ENCODE measurements at places on chromosomes 7 and 10.

DNA sequence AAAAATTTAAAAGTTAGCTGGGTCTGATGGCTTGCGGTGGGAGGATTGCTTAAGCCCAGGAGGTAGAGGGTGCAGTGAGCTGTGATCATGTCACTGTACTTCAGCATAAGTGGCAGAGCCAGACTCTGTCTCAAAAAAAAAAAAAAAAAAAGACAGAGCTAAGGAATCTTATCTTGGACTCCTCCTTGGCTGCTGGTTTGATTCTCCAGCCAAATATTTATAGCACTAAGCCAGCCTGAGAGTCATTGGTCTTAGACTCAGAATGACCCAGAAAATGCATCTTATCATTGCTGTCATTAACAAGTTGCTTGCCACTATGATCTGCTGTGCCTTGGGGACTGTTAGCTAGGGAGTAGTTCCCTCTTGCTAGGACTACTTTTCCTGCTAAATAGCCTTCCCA, 164.7 kb downstream of the GNAT3 start:
- DNase-seq, result no peak

- DNase-seq, result no peak
Measured at GRCh38 chr10:132249226-132249724, 58.5 kb downstream of the STK32C start.

DNA sequence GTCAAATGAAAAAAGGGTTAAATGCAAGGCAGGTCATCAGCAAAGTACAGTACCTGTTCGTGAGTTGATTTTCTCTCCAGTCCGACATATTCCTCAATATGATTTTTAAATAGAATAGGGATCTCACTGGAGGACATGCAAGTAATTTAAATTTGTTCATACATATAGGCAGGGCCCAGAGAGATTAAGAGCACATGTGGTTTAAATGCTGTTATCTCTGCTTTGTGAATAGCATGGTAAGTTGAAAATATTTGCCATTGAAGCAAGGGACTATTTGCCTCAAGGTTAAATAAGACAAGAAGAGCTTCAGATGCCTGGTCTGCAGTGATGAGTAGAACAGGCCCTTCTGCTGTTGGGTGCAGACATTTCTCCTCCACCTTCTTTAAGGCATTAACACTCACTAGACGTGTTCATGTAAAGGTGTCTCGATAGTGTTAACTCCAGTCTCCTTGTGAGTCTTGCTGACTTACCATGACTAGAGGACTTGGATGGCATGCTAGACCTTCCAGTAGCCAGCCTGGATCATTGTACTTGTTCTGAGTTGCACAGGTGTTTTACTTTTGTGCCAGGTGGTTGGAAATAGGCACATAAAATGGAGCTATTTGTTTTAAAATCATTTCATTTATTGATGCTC, 15.6 kb upstream of the AKR1C3 start:
- DNase-seq, result no peak

- no peak for DNase-seq
Measured at GRCh38 chr7:1514407-1514806, 10.2 kb upstream of the INTS1 start.

- no peak for DNase-seq
Measured at GRCh38 chr10:62395892-62396291, 21.7 kb downstream of the ZNF365 start.

DNA sequence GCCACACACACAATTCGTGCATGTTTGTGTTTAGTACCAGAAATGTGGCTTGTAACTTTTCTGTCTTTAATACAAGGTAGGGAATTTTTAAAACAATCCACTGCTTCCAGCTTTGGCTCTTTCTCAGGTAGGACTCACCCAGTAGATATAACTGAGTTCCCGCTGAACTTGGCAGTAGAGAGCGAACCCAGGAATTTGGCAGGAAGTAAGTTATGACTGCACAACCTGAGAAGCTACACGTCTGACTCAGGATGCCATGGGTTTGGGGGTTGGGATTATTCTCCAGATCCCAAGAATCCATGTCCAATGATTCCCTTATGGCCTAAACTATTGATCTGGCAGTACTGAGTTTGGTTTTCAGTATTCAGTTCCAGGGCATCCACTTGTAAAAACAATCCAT, 499.7 kb downstream of the CALN1 start:
- no peak for DNase-seq

GRCh38 chr7:132243463-132243862, 332.8 kb downstream of the PLXNA4 start:
- no peak for DNase-seq

- no peak for DNase-seq
Measured at GRCh38 chr10:49505076-49505475, 33.8 kb downstream of the ERCC6 start.

- no peak for DNase-seq
Measured at GRCh38 chr10:125782616-125783015, 7.0 kb upstream of the MMP21 start.

GRCh38 chr7:44801890-44802289, 5.4 kb downstream of the PPIA start:
- no peak for DNase-seq

- no peak for DNase-seq
Measured at GRCh38 chr10:62812672-62813439, 3.3 kb downstream of the EGR2 start.

- no peak for DNase-seq
Measured at GRCh38 chr7:96784597-96784996, 75.0 kb upstream of the SEM1 start.

DNA sequence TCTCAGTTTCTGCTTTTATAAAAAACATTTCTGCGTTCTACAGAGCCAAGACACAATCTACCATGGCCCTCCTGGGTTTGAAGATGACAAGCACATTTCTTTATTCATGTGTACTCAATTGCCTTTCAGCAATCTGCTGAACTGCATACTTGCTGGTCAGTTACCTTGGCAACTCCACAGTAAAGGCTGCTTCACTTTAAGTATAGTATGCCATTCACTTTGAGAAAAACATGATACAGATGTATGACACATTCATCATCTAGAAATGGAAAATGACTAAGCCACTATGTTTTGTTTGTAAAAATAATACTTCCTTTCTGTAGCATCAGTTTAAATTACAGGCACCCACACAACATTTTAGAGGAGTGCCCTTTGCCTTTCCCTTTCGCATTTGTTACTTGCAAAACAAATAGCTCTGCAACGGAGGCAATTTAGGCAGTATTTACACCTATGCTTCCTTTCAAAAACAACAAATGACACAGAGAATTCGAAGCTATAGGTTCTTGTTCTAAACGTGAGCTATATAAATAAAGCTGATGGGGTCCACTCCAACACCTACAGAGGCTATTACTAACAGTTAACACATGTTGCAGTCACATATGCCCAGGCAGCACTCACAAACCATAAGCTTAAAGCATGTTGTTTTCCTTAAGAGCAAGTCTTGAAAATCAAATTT, 23.5 kb downstream of the SGCE start:
- DNase-seq, result no peak

DNA sequence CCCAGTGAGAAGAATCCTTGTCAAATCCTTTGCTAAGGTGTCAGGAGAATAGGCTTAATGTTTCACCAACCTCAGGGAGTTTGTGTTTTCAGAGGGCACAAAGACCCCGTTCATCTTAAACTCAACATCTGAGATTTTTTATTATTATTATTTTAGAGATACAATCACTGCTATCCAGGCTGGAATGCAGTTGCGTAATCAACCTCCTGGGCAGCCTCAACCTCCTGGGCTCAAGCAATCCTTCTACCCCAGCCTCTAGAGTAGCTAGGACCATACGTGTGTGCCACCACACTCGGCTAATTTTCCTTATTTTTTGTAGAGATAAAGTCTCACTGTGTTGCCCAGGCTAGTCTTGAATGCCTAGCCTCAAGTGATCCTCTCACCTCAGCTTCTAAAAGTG, 599.2 kb downstream of the KCNMA1 start:
- DNase-seq, result no peak

- no peak for DNase-seq
Measured at GRCh38 chr7:138667535-138668228, 33.5 kb downstream of the SVOPL start.

- no peak for DNase-seq
Measured at GRCh38 chr10:90461437-90462155, 396.2 kb downstream of the HTR7 start.

- DNase-seq, result no peak
Measured at GRCh38 chr10:132543916-132544743, 6.5 kb downstream of the INPP5A start.

- DNase-seq, result no peak
Measured at GRCh38 chr10:43166207-43166879, 28.1 kb downstream of the CSGALNACT2 start.

GRCh38 chr10:59229441-59229840, 53.0 kb downstream of the PHYHIPL start:
- DNase-seq, result no peak

GRCh38 chr7:38838725-38839385, 70.1 kb downstream of the VPS41 start:
- DNase-seq, result no peak

- DNase-seq, result no peak
Measured at GRCh38 chr7:4612939-4613841, 68.9 kb upstream of the FOXK1 start.

DNA sequence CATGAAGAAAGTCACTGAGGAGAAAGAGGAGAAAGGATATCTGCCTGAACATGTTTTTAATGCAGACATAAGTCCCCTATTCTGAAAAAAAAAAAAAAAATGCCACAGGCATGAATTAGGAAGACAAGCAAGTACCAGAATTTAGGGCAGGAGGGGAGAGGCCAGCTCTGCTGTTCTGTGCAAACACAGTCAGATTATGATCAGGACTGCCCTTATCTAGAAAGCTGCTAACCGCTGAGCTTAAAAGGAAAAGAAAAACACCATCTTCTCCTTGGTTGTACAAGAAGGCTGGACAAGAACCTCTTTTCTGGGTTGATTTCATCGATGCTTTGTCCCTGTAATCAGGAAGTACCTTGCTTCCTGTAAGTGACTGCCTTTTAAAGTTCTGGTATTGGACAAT, 15.3 kb upstream of the PWWP2B start:
- no peak for DNase-seq

DNA sequence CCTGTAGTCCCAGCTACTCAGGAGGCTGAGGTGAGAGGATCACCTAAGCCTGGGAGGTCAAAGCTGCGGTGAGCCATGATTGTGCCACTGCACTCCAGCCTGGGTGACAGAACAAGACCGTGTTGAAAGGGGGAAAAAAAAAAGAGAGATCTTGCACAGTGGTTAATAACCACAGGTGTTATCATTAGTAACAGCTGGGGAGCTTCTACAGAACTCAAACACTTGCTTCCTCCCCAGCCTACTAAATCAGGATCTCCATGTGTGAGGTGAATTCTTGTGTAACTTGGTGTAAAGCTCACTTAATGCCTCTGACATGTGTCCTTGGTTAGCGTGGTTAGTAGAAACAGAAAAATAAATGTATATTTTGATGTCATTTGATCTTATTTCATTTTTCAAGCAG, 43.9 kb upstream of the BMS1 start:
- DNase-seq, result no peak

DNA sequence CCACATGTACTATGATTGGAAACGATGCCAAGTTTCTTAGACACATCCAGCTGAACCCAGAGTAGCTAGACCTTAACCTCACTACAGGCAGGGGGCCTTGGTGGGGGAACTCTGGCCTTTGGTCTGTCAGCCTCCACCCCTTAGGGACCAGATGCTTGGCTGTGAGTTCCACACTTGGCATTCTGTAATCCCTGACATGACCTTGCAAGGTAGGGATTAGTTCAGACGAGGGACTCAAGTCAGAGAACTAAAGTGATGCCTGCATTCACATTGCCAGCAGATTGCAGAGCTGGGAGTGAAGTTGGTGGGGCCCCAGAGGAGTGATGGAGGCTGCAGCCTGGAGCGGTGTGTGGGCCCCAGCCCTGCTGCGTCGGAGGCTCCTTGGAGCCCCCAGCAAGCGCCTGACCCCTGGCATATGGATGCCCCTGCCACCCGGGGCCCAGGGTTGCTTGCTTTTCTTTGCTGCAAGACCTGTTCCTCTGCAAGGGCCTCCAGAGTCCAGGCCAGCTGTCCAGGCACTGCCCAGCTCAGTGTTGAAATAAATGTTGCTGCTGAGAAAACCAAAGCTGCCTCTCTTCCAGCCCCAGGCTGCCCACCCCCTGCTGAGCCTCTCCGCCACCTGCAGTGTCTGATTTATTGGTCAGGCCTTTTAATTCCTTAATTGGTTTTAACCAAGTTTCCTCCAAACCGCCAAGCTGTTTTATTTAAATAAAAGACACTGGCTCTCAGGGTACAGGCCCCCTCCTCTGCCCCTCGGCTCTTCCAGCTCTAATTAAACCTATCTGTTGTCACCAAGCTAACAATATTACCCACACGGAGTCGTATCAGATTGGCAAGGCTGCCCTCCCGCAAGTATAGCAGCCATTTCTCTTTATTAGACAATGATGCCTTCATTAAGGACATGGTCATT, 4.7 kb downstream of the NPTX2 start:
- no peak for DNase-seq

- DNase-seq, result no peak
Measured at GRCh38 chr10:88788924-88789323, 13.6 kb upstream of the LIPM start.

DNA sequence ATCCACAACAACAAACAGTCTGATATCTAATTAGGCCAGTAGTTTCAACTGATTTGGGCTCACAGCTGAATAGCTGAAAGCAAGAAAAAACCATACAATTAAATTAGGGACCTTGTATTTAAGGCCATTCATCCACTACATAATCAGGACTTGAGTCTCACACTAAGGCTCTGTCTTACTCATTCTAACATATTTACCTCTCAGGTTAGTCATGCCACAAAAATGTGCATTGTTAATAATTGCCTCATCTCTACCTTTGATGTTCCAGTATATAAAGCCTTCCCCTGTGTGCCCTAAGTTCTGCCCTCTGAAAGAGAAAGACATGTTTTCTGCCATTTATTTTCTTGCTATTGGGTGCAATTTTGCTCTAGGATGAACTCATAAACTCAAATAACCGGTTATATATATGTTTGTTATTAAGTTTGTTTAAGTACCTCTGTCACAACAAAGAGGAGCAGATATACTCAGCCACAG, 5.3 kb upstream of the C1GALT1 start:
- DNase-seq, result no peak

DNA sequence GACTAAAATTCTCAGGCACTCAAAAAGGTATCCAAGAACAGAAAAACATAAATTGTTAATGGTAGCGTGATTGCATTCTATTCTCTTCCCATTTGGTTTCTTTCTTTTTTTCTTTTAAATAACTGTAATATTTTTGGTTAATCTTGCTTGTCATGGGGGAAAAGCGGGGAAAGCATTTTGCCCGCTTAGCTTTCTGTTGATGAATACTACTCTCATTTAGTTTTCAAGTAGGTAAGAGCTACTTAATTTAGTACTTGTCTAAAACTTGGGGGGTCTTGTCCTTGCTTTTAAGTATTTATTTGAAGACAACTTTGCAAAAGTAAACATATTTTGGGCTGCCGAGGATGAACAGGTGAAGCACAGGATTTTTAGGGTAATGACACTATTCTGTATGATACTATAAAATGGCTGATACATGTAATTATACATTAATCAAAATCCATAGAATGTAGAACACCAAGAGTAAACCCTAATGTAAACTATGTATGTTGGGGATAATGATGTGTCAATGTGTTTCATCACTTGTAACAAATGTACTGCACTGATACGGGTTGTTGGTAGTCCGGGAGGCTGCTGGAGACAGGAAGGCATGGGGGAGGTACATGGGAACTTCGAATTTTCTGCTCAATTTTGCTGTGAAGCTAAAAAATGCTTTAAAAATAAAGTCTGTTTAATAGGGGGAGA, 1.7 kb downstream of the TES start:
- no peak for DNase-seq

Measured in cortex of kidney (tissue), 1 donor.